ENCODE measurements at places on chromosomes 2 and 18. TPM values are rescaled to one million over a fixed set of nuclear protein-coding genes. Genes with fewer than 3 reads are reported as not detected.

GRCh38 chr2:177275040-177275742 is 10.7 kb upstream of the NFE2L2 start:
- H3K36me3 ChIP-seq: no peaks in the 10 kb centered on the region
- no peak overlapping the region for H3K4me3 ChIP-seq
- H3K27me3 ChIP-seq: no peaks in the 10 kb centered on the region
- H3K4me1 ChIP-seq: no peaks in the 10 kb centered on the region

- H3K4me3 ChIP-seq: no peak overlapping the region
- H3K27ac ChIP-seq: peak overlapping the region; percentile 84
- no peak for DNase-seq
- no peaks in the 10 kb centered on the region for H3K36me3 ChIP-seq
- no peaks in the 10 kb centered on the region for H3K27me3 ChIP-seq
Observed at GRCh38 chr2:204024503-204024902, 87.9 kb downstream of the ICOS start.

EFHD1 gene
- 1.1 TPM for total RNA-seq

- no peak overlapping the region for H3K27ac ChIP-seq
- no peaks in the 10 kb centered on the region for H3K36me3 ChIP-seq
- H3K27me3 ChIP-seq: no peaks in the 10 kb centered on the region
- H3K4me1 ChIP-seq: no peaks in the 10 kb centered on the region
Observed at GRCh38 chr2:165268754-165269153, 29.5 kb downstream of the SCN2A start.

ROCK1 gene
- 114 TPM for total RNA-seq
